ENCODE measurements at places on chromosomes 5 and 9. TPM values are rescaled to one million over a fixed set of nuclear protein-coding genes. Genes with fewer than 3 reads are reported as not detected.

GRCh38 chr5:72245546-72245945, 74.5 kb downstream of the MRPS27 start:
- no peak for DNase-seq

GRCh38 chr5:36530215-36530614, 76.2 kb upstream of the SLC1A3 start:
- DNase-seq, result no peak

The IL9 gene
- polyA plus RNA-seq, result not detected

DNA sequence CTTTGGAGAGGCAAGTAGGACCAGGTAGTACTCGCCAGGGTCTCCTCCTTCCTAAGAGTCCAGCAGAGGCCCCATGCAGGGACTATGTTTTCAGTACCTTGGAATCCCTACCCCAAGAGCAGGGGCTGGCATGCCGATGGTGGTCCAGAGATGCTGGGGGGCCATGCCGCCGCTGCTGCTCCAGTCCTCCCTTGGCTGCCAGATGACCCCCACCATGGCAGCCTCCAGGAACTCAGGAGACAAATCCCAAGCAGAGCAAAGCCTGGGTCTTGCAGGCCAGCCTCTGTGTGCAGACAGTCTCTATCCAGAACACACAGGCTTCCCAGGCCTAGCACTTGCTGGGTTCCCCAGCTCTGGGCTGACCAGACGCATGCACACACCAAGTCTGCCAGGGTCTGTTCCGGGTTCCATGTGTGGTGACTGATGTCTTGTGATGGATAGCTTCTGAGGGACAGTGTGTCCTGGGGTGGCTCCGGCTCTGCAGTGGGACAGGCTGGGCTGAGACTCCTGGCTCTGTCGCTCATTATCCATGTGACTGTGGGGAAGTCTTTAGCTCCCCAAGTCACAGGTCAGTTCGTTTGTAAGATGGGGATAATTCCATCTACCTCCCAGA, 127.3 kb downstream of the CRB2 start:
- DNase-seq, result no peak

The SV2C gene
- 0.07 TPM for polyA plus RNA-seq

GRCh38 chr5:173293817-173294672, 34.2 kb downstream of the STC2 start:
- peak; percentile 64 for DNase-seq

The OR1J2 gene
- not detected for polyA plus RNA-seq

DNA sequence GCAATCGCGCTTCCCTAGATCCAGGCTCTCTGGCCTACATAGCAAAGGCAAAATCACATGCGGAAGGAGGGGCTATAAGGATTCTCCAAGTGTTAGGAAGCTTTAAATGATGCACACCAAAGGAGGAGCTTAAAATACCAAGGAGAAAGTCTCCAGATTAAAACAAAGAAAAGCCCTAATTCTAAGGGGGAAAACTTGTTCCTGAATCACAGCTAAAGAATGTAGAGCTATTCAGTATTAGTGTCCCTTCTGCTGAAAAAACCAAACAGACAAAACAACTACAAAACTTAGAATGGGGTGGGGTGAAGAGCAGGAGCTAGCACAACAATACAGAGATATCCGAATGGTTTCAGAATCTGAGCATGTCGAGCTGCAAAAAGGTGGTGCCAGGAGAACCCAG, 213.7 kb downstream of the DCP2 start:
- no peak for DNase-seq

GRCh38 chr9:34862043-34862442, 96.0 kb upstream of the PHF24 start:
- no peak for DNase-seq

- DNase-seq, result no peak
Measured at GRCh38 chr5:59418808-59419207, 474.7 kb downstream of the PDE4D start.

DNA sequence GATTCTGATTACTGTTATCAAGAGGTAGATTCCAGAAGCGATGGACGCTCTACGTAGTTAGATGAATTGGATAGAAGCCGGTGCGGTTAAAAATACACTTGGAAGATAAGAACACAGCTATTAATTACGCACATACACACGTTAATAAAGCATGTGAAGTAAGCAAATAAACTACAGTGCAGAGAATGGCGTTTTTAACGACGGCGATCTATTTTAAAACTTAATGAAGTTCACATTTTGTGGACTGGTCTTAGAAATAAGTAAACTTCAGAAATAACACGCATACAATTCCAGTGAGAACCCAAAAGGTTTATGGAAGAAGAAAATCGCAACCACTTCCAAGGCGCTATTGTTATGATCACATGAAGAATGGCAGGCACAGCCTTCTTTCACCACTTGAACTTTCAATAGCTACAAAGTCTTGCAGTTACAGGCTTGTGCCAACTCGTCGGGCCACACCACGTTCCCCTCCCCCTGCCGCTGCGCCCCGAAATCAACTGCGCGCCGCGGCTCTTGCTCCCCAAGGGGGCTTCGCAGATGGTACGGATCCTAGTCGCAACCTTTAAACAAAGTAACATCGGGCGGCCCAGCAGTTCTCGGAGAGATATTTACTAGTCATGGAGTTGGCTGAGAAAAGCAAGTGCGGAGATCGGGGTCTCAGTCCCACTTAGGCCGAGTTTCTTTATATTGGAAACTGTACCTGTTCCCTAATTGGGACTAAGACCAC, 866 bp upstream of the SEMA6A start:
- peak; percentile 9 for DNase-seq

- no peak for DNase-seq
Measured at GRCh38 chr5:54207566-54207965, 102.8 kb downstream of the ARL15 start.

DNA sequence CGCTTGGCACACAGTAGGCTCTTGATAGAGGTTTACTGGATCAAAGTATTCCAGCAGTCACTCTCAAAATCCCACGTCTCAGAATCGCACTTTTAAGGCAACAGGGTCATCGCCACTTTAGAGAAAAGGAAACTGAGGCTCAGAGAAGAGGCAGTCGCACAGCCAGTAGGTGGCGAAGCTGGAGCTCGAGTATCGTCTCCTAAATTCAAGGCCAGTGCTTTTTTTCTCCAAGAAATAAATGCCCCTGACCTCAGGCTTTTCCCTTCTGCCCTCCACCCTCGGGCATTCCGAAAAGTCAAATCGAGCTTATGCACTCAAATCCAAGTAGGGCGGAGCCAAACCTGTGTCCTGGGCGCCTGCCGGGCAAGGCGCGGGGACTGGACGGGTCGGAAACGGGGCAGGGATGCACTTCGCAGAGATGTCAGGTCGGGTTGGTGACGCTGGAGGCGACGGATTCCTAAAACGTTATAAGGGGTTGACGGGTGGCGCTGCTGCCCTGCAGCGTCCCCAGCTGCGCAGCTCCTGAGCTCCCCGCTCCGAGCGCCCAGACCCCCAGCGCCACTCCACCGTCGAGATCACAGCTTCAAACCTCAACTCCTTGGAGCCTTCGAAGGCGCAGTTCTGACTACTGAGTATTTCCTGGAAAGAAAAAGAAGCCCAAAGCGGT, 4.7 kb upstream of the FOXB2 start:
- DNase-seq, result no peak

DNA sequence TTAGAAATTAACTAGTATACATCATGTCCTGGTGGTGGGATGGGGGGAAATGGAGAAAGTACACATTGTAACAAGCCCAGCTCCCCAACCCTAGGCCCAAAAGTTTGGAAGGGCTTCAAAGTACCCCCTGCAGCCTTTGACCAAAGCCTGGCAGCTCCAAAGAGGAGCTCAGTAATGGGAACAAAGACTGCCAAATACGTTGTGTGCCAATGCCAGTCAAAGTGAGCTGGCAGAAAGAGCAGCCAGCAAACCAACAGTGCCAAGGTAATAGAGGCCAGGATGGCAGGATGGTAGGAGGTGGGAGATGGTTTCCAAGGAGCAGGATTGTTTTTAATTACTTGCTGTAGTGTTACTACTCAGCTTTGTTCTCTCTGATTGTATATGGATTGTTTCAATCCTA, 248.3 kb downstream of the COX7C start:
- DNase-seq, result no peak

GRCh38 chr9:76643399-76644117, 120.7 kb upstream of the PCA3 start:
- no peak for DNase-seq

The ANKDD1B gene
- polyA plus RNA-seq, result 6.2 TPM

- no peak for DNase-seq
Measured at GRCh38 chr5:142589720-142590119, 96.2 kb downstream of the FGF1 start.

DNA sequence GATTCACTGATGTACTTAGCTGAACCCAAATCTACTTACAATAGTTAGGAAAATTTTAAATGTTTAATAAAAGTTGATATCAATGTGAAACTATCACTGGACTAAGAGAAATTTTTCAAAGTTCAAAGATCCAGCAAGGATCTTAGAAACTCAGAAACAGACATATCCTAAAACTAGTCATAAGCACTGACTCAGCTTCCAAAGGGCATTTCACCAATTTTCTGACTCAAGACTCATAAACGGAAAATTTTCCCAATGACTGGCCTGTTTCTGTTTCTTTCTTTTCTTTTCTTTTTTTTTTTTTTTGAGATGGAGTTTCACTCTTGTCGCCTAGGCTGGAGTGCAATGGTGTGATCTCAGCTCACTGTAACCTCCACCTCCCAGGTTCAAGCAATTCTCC, 66.6 kb downstream of the CDC14B start:
- no peak for DNase-seq

The TMEM171 gene
- 5.9 TPM for polyA plus RNA-seq

GRCh38 chr9:18666986-18667772, 193.2 kb downstream of the ADAMTSL1 start:
- no peak for DNase-seq

DNA sequence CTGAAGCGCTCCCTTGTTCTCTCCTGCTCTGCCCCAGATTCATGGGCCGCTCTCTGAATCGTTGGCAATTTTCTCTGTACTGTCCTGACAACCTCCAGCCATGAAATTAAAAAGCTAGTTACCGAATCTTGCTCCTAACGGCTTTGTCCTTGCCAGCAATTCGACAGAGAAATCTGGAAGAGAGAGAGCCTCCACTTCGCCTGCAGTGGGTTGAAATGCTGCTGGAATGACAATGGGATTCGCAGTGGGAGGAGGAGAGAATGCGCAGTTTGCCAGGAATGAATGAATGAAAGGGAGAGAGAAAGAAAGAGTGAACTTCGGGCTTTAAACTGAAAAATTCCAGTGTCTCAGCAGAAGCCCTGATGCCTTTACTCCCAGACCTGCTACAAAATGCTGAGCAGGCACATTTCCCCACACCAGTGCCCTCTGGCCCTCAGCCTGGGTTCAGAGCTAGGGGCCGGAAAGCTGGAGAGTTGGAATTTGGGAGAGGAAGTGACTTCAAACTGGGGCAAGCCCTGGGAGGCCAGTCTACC, 11.5 kb upstream of the BOD1 start:
- DNase-seq, result no peak

DNA sequence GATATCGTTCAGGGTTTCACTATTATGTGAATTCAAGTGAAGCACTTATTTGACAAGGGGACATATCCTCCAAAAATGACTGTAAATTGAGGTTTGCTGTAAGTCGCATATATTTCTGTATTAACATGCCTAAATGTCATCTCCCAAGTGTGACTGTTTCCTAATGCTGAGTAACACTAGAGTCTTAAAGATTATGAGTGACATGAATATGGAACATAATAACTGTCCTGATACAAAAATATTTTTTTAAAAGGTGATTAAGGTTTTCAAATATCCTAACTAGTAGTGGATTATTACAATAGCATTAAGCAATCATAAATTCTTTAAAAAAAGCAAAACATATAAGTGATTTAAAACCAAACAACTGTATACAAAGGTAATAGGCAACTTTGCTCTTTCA, 3.6 kb downstream of the NFIB start:
- DNase-seq, result no peak

- DNase-seq, result no peak
Measured at GRCh38 chr9:90523958-90524357, 118.7 kb downstream of the DIRAS2 start.

GRCh38 chr9:2583308-2584013, 38.1 kb upstream of the VLDLR start:
- no peak for DNase-seq

GRCh38 chr9:137455359-137455991, 3.7 kb downstream of the NSMF start:
- no peak for DNase-seq

DNA sequence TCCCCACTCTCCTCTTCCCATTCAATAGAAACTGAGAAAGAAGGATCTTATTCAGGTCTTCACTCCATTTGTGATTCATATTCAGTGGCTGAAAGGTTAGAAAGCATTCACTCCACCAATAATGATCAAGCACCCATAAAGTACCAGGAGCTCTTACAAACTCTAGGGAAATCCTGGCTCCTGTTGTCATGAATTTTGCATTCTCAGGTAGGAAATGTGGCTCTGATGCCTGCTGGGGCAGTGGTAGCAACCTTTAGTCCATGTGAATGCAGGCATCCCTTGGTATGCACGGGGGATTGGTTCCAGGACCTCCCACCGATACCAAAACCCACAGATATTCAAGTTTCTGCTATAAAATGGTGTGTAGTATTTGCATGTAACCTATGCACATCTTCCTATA, 3.6 kb upstream of the RORB start:
- DNase-seq, result no peak

The IRX1 gene
- polyA plus RNA-seq, result 25.7 TPM

DNA sequence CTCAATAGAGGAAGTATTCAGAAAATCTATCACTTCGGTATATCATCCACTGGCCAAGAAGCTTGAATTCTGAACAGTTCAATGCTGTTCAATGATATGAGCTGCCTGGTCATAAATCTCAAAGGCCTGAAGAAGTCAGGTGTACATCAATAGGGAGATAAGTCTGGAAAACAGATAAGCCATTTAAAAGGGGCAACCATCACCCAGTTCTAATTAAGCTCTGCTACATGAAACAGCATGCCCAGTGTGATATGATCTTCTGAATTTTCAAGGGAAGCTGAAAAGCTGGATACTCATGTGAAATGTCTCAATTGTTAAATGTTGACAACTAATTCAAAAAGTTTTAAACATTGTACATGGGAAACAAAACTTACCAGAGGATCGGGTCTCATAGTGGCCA, 2020.7 kb upstream of the WWC1 start:
- DNase-seq, result no peak

The CTNND2 gene
- polyA plus RNA-seq, result 2.2 TPM

GRCh38 chr9:126032135-126032534, 285.0 kb downstream of the PBX3 start:
- no peak for DNase-seq

The MARCHF11 gene
- 7.4 TPM for polyA plus RNA-seq

The SLC46A2 gene
- 0.20 TPM for polyA plus RNA-seq

GRCh38 chr9:22700171-22700570, 253.5 kb downstream of the DMRTA1 start:
- DNase-seq, result no peak

The IRX4 gene
- polyA plus RNA-seq, result 0.42 TPM

DNA sequence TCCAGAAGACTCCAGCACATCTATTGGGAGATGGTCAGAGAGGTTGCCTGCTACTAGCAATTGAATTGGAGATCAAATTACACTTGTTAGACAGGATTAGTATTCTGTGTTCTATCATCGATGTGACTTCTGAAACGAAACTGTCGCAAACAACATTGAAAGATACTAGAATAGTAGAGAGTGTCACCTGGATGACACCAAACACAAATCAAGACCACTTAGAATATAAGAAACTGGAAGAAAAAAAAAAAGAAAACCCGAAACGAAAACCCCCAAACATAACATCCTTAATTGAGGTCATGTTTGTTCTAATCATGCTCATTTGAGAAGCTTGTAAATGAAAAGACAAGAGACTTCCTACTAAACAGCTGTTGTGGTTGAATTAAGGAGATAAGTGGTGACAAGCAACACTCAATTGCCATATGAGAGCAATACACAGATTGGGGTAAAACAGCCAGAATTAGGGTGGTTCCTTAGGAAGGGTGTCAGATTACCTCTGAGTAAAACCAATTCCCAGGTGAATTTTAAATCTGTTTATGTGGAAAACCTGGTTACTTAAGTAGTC, 97.6 kb downstream of the BASP1 start:
- no peak for DNase-seq
